ENCODE measurements at places on chromosomes 16 and 17. TPM values are rescaled to one million over a fixed set of nuclear protein-coding genes. Genes with fewer than 3 reads are reported as not detected.

DNA sequence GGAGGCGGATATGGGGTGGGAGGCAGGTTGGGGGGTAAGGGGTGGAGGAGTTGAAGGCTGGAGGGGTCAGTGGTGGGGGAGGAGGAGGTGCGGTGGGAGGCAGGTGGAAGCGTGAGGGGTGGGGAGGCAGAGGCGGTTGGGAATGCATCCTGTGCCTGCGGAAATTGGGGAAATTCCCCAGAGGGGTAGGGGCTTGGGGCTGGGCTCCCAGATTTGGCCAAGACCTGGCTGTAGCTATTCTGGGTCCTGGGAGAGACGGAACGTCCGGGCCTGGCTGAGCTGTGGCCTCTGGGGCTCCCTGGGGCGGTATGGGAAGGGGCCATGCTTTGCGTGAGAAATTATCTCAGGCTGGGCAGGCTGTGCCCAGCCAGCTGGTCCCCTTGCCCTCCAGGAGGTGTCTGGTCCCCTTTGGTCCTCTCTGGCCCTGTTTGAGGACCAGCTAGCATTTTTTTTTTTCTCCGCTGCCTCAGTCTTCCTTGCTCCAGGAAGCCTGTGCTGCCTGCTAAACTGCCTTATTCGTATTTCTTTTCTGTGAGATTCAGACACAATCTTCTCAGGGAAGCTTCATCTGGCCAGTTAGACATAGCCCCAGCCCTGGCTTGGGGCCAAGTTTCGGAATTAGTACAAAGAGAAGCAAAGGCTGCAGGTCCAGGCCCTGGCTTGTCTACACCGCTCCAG, 7.3 kb upstream of the TRPV2 start:
- peak; percentile 47 for DNase-seq

DNA sequence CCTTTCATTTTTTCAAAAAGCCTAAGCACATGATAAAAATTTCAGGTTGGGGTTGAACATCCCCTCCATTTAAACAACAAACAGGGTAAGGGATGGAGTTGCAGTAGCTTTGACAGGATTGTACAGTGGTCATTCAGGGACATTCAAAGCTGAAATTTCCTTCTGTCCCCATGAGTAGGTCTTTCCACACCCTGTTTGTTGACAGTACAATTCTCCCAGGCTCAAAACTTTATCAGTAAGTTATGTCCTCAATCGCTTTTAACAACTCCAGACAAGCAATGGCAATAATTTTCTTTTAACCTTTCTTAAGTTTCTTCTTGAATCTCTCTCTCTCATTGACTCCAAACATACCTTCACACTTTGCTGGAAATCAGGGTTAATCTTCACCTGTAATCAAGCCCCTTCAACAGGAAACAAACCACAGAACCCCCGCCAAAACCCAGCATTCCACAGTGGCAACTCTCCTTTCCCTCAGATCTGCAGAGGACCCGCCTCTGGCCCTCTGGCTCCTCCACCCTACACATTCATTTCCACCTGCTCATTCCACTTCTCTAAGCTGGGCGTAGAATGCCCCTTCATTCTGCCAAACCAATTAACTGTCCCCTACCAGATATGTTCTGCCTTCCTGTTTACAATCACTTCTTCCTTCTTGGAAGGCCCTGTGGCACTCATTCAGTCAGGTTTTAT, 20.7 kb downstream of the TXNDC11 start:
- DNase-seq: no peak

ZNF423 gene
- total RNA-seq: under 0.01 TPM

DNA sequence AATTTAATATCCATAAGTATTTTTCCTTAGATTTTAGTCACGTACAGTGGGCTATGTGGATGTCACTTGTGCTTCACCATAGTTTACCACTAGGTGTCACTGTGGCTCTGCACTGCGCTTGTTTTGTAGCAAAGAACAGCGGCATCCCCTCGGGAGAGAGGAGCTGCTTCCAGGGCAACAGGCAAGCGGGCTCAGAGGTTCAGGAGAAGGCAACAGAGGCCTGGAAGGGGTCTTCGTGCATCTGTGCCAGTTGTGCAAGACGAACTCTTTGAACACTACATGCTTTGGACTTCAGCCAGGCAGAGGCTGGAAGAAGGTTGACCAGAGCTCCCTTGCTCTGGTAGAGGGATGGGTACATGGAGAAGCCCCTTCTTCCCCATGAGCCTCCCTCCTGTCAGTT, 20.6 kb downstream of the CYB561 start:
- peak; percentile 84 for DNase-seq
